Activated B cell treated with CpG ODN at 0.5 μM for 24 hours (primary cell): ENCODE measurements at places on chromosomes 1 and 21.

DNA sequence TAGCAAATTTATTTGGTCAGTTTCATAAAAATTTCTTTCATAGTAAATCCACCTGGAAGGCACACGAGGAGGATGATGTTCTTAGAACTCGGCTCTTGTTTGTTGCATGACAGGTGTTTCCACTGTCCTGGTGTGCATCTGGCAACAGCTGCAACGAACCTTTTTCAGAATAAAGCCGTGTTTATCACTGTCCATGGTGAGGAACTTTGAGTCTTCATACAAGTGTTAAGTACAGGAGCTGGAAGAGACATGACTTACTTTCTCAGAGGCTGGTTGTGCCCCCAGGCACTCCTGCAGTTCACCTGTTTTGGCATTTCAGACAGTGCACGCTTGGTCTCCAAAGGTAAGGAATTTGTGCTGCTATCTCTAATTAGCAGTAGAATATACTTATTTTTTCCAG, 97.1 kb downstream of the ADAMTS1 start:
- DNase-seq: no peak
- H3K4me1 ChIP-seq: no peaks in the 10 kb centered on the region
- no peak overlapping the region for H3K27ac ChIP-seq
- H3K27me3 ChIP-seq: no peaks in the 10 kb centered on the region
- H3K36me3 ChIP-seq: no peaks in the 10 kb centered on the region

DNA sequence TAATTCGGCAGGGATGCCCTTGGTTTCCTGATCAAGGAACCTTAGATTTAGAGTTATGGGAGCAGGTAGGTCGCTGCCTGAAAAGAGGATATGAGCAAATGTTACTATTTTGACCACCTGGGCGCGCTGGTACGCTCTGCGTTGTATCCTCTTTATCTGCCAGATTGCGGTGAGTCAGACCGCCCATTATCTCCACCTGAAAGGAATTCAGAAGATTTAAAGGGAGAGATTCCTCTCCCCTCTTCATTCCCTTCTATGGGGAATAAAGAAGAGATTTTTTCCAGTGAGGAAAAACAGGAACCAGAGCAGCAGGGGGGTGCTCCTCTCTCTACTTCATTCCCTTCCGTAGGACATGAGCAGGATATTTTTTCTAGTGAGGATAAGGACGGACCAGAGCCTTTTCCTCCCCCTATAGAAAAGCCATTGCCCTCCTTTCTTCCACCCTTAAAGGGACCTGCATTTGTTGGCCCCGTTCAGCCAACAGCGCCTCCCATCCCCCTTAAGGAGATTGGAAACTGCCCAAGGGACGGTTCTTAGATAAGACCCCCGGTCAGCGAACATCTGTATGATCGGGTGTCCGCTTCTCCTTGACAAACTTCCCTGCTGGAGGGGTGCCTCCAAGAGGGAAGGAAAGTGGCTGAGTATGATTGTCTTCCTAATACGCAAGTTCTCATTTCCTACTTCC, 34.1 kb downstream of the CLCA1 start:
- H3K27me3 ChIP-seq: peaks cover 13% of the 10 kb centered on the region
- peaks cover 2% of the 10 kb centered on the region for H3K4me1 ChIP-seq
- no peak for DNase-seq
- H3K27ac ChIP-seq: no peak overlapping the region
- H3K4me3 ChIP-seq: peak overlapping the region; percentile 64
- H3K36me3 ChIP-seq: no peaks in the 10 kb centered on the region

DNA sequence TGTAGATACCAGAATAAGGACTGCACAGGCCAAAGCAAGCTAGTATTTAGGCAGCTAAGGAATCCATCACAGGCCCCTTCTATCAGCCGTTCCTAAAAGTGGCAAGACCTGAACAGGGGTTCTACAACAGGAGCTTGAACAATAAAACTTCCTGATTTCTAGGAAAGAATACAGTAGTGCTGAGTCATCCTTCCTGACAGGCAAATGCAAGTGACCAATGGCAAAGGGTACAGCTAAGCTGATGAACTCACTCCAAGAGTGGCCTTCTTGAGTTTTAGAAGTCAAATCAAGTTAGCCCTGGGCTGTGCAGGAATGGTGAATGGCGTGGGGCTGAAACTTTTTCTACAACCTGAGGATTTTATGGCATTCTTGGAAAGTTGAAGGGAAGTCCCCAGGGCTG, 112.9 kb downstream of the GREM2 start:
- H3K36me3 ChIP-seq: no peaks in the 10 kb centered on the region
- H3K27me3 ChIP-seq: no peaks in the 10 kb centered on the region
- no peak overlapping the region for H3K27ac ChIP-seq
- no peak for DNase-seq
- H3K4me1 ChIP-seq: no peaks in the 10 kb centered on the region

DNA sequence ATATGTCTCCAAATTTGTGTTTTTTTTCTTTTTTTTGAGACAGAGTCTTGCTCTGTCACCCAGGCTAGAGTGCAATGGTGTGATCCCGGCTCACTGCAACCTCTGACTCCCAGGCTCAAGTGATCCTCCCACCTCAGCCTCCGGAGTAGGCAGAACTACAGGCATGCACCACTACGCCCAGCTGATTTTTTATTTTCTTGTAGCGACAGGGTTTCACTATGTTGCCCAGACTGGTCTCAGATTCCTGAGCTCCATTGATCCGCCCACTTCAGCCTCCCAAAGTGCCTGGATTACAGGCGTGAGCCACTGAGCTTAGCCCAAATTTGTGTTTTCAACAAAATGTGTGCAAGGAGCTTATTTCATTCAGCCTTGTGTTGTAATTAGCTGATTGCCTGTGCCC, 59.0 kb upstream of the IFFO2 start:
- no peak for DNase-seq
- no peaks in the 10 kb centered on the region for H3K36me3 ChIP-seq
- no peak overlapping the region for H3K4me3 ChIP-seq
- no peak overlapping the region for H3K27ac ChIP-seq
- H3K27me3 ChIP-seq: peaks cover 18% of the 10 kb centered on the region

- no peaks in the 10 kb centered on the region for H3K4me1 ChIP-seq
- H3K36me3 ChIP-seq: no peaks in the 10 kb centered on the region
- no peak for DNase-seq
- no peaks in the 10 kb centered on the region for H3K27me3 ChIP-seq
Measured at GRCh38 chr21:30148906-30149305, 17.7 kb downstream of the CLDN17 start.

DNA sequence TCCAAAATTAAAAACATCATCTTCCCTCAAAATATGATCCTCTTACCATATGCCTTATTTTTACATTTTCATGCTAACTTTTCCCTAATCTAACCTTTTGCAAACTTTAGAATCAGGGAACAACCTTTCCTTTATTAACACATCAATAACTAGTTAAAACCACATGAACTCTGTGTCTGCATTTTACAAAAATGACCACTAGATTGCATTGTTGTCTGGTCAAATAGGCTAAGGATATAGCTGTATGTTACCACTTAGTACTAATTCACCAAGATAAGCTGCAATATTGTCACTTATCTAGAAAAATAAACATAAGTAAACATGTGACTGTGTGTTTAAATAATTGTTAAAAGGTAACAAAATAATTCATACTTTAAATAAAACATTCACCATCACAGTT, 82.3 kb downstream of the DENND1B start:
- H3K4me3 ChIP-seq: no peak overlapping the region
- no peak overlapping the region for H3K27ac ChIP-seq
- H3K27me3 ChIP-seq: no peaks in the 10 kb centered on the region
- peaks cover 19% of the 10 kb centered on the region for H3K36me3 ChIP-seq

DNA sequence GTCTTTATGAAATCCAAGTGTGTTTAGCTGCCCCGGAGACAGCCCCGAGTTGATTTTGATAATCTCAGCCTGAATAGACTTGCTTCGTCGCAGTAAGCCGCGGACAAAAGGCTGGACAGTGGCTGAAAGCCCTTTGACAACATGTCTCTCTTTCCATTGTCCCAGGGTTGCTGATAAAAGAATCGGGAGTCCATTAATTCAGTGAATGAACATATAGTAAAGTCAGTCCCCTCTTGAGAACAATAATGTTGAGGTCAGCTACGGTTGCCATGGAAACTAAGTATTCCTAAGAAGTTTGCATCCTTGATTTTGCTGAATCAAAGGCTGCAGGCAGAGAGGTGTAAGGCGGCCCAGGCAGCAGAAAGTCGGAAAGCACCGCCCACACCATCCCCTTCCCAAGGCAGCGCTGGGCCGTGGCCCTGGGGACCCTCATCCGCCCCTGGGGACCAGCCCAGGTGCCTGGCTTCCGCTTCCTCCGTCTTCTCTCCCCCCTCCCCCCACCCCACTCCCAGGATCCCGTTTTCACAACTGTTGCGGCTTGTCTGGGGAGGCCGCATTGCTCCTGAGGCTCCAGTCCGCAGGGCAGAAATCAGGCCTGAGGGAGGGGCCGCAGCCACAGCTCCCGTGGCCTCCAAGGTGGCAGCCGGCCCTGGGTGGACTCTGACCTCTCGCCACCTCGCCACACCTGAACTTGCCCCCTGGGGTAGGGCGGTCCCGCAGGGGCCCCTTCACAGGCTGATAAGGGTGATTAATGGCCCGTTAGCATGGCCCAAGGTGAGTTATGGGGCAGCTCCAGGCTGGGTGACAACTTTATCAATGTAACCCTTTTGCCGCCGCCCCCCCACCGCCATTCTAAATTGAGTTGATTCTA, 180.9 kb downstream of the PRDM16 start:
- no peak overlapping the region for H3K27ac ChIP-seq
- H3K4me1 ChIP-seq: no peaks in the 10 kb centered on the region
- no peak overlapping the region for H3K4me3 ChIP-seq
- peaks cover 11% of the 10 kb centered on the region for H3K27me3 ChIP-seq
- no peak for DNase-seq

- peaks cover 1% of the 10 kb centered on the region for H3K27me3 ChIP-seq
- H3K4me3 ChIP-seq: no peak overlapping the region
- no peaks in the 10 kb centered on the region for H3K4me1 ChIP-seq
- H3K27ac ChIP-seq: no peak overlapping the region
- no peaks in the 10 kb centered on the region for H3K36me3 ChIP-seq
- DNase-seq: no peak
Measured at GRCh38 chr1:183742355-183742754, 62.6 kb upstream of the RGL1 start.

GRCh38 chr1:40078512-40079333, 18.3 kb downstream of the PPT1 start:
- H3K27me3 ChIP-seq: no peaks in the 10 kb centered on the region
- H3K4me1 ChIP-seq: peaks cover 13% of the 10 kb centered on the region
- H3K27ac ChIP-seq: no peak overlapping the region
- no peak for DNase-seq
- no peak overlapping the region for H3K4me3 ChIP-seq
- H3K36me3 ChIP-seq: peaks cover 56% of the 10 kb centered on the region

DNA sequence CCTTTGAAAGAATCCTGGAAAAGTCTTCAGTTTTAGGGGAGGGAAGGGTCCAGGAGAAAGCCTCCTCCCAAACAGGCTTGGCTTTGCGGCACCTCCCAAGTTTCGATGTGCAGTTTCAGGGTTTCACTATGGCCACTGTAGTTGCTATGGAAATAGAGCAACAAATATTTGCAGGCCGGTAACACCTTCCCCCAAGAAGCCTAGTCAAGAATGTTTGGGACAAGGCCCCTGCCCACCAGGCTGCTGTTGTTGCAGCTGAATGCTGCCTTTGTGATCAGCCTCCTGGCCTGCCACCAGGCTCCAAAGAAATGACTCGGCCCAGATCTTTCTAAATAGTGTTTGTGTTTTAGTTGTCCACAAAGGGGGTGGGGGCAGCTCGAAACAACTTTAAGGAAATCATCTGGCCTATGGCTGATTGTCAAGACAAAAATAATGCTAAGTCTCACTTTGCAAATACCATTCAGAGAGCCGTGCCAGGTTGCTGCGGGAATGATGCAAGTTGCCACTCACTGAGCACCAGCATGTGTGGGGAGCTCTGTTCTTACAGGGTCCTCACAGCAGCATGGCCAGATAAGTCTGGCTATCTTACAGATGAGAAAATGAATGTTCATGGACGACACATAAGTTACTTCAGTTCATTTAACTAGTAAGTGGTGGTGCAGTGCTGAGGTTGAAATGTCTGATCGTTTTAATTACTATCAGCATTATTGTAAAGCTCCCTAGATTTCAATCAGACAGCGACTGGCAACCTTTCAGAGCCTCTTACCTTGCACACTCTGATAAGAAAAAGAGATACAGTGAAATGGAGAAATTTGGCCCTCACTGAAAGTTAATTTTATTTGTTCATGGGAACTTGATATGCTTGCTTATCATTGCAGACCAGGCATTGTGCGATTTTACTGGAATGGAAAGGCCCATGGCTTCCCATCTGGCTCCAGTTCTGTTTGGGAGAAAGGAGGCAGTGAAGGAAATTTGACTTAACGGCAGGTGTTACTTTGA, 91.2 kb upstream of the JUN start:
- no peaks in the 10 kb centered on the region for H3K4me1 ChIP-seq
- DNase-seq: no peak
- peaks cover 2% of the 10 kb centered on the region for H3K27me3 ChIP-seq
- H3K27ac ChIP-seq: no peak overlapping the region

DNA sequence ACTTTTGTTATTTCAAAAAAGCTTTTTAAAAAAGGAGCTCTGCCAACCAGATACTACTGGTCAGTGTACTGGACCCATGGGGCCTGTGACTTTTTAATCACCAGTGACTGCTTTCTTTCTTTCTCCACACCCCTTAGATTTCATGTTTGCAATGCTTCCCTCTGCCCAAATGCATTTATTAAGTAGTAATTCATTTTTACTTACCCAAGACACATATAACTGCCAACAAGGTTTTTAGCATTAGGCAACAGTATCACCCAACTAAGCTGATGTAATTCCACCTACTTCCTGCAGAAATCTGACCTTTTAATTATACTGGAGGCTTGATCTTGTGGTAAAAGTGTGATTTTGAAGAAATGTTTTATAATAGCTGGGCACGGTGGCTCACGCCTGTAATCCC, 12.5 kb downstream of the MECR start:
- DNase-seq: no peak
- peaks cover 36% of the 10 kb centered on the region for H3K36me3 ChIP-seq
- no peak overlapping the region for H3K4me3 ChIP-seq

GRCh38 chr1:236581528-236581927, 22.8 kb downstream of the HEATR1 start:
- H3K36me3 ChIP-seq: peaks cover 87% of the 10 kb centered on the region
- H3K27ac ChIP-seq: no peak overlapping the region
- H3K4me1 ChIP-seq: no peaks in the 10 kb centered on the region
- DNase-seq: no peak
- no peak overlapping the region for H3K4me3 ChIP-seq

GRCh38 chr1:65177457-65177856, 29.5 kb downstream of the AK4 start:
- no peaks in the 10 kb centered on the region for H3K36me3 ChIP-seq
- no peak overlapping the region for H3K27ac ChIP-seq
- H3K27me3 ChIP-seq: no peaks in the 10 kb centered on the region
- no peak overlapping the region for H3K4me3 ChIP-seq
- H3K4me1 ChIP-seq: no peaks in the 10 kb centered on the region

DNA sequence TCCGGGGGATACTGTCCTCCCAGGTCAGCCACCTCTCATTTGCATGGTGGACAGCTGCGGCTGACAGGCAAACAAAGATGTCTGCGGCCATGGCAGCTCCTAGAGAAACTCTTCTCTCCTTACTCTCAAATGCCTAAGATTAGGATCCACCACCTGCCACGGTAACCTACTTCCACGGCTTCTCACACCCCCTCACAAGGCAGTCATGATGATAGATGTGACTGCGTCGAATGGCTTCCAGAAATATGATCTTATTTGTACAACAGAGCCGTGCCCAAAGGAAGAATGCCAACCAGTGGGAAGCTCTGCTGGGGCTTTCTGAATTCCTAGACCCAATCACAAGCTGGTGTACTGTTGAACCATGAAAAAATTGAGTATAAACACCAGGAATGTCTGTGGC, 73.4 kb downstream of the BACE2 start:
- no peak overlapping the region for H3K4me3 ChIP-seq
- DNase-seq: no peak
- H3K36me3 ChIP-seq: peaks cover 72% of the 10 kb centered on the region
- peaks cover 9% of the 10 kb centered on the region for H3K4me1 ChIP-seq

GRCh38 chr1:180793451-180793850, 119.2 kb upstream of the KIAA1614 start:
- H3K27ac ChIP-seq: no peak overlapping the region
- H3K27me3 ChIP-seq: no peaks in the 10 kb centered on the region
- peaks cover 11% of the 10 kb centered on the region for H3K4me1 ChIP-seq
- no peak overlapping the region for H3K4me3 ChIP-seq
